ENCODE measurements at places on chromosomes 7 and 10.

DNA sequence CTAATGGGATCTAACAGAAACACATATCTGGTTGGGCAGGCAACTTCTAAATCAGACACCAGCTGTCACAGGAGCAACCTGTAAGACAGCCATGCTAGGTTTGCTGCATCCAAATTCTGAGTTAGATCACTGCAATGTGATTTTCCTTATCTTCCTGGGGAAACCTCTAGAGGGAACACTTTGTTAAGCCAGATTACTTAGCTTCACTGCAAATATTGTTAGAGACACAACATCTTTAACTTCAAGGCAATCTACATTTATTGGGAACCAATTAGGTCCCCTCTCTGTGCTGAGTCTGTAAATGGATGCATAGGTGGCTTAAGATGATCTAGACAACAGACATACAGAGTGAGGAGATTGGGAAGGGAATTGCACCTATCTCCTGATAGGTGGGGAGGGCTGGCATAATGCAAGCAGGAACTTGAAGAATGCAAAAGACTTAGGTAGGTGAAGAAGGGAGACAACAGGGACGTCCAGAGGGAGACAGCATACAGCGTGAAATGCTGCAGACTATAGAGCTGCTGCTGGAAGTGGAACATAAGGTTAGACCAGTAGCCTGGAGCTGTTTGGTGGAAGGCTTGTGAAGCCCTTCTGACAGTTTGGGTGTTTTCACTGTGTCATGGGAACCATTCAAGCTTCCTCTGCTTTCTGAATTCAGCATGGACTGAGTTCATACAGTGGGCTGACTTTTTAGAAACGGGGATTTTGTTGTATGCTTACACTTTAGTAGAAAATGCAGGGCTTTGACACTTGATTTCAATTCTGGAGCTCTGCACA, 109.8 kb upstream of the ELMO1 start:
- ATAC-seq: no peak

DNA sequence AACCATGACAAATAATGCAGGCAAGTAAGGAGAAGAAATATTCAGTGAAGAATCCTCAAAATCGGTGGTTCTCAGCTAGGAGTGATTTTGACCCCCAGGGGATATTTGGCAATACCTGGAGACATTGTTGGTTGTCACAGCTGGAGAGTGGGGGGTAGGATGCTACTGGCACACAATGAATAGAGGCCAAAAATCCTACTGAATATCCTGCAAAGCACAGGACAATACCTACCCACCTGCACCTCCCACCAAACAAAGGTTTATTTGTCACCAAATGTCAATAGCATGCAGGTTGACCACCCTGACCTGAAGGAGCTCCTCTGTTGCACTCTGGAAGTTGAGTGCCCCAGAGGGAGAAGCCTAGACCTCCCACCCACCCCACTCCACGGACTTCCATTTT, 1028.6 kb downstream of the CNTNAP2 start:
- no peak for ATAC-seq

- no peak for ATAC-seq
These were observed 359.8 kb downstream of the PCDH15 start for GRCh38 chr10:54441275-54441674.

DNA sequence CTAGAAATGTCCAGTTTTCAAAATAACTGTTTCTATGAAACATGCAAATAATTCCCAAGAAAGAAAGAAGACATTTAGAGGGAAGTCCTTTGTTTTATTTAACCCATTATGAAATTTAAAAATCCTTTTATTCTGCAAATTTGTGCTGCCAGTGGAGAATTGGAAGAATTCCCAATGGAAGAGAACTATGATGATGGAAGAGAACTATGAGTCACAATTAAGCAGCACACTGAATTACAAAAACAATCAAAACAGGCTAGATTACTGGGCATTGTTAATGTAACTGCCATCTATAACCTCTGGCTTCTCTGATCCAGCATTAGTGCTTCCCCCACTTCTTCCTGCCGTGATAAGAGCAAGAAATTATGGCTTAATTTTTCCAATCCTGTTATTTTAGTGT, 126.2 kb upstream of the FEZF1 start:
- ATAC-seq: peak; percentile 51

DNA sequence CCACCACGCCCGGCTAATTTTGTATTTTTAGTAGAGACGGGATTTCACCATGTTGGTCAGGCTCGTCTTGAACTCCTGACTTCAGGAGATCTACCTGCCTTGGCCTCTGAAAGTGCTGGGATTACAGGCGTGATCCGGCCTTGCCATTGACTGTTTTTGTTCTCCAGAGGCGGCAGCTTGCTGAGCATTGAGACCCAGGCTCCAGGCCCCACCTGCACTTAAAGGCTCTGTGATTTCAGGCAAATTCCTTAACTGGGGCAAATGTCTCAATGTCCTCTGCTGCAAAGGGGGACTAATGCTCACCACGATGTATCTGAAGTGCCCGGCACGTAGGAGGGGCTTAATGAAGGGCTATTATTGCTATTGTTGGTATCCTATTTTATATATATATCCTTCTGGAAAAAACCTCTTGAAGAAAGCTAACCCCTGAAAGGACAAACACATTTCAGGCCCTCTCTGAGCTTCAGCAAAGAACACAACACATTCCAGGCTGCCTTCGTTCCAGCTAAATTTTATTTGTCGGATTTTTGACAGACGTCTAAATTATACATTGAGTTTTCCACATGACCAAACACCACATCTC, 29.0 kb downstream of the TRIM8 start:
- no peak for ATAC-seq

- ATAC-seq: no peak
These were observed 71.5 kb upstream of the LRRC4 start for GRCh38 chr7:128102490-128103291.

GRCh38 chr10:112184052-112184371, 447 bp upstream of the GPAM start:
- ATAC-seq: no peak

GRCh38 chr7:10707519-10707918, 266.2 kb upstream of the PHF14 start:
- no peak for ATAC-seq

GRCh38 chr7:20107582-20107981, 109.6 kb downstream of the MACC1 start:
- no peak for ATAC-seq

- ATAC-seq: no peak
These were observed 33.4 kb upstream of the HSPA12A start for GRCh38 chr10:116775488-116776400.

- no peak for ATAC-seq
These were observed 12.7 kb downstream of the FZD1 start for GRCh38 chr7:91276909-91277308.

GRCh38 chr10:69730251-69731156, 71.2 kb upstream of the COL13A1 start:
- ATAC-seq: no peak

- no peak for ATAC-seq
These were observed 245.7 kb downstream of the WDR11 start for GRCh38 chr10:121096617-121097431.

DNA sequence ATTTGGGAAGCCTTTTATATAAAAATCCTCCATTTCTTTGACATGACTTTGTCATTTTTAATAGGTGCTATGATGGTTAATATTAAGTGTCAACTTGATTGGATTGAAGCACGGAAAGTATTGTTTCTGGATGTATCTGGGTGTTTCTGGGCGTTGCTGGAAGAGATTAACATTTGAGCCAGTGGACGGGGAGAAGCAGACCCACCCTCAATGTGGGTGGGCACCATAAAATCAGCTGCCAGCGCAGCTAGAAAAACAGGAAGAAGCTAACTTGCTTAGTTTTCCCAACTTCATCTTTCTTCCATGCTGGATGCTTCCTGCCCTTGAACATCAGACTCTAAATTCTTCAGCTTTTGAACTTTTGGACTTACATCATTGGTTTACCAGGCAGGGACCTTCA, 1003.0 kb downstream of the SORCS3 start:
- no peak for ATAC-seq

DNA sequence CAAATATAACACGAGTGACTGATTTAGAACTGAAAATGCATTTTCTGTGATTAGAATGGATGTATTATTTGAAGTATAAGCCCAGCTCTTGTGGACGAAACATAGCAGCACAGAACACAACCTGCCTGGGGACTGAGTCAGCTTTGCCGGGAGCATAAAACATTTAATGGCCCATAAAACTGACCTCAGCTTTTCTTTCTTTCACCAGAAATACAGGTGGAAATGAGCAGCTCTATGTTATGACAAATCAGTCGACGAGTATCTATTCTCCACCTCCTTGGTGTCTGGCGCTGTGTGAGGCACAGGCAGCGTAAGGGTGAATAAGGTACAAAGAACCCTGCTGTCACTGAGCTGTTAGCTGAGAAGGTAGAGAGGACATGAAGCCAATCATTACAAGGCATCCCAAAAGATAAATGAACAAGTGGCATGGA, 471.6 kb upstream of the AKR1E2 start:
- ATAC-seq: peak; percentile 88

GRCh38 chr7:101179117-101179516, 976 bp downstream of the NAT16 start:
- no peak for ATAC-seq

DNA sequence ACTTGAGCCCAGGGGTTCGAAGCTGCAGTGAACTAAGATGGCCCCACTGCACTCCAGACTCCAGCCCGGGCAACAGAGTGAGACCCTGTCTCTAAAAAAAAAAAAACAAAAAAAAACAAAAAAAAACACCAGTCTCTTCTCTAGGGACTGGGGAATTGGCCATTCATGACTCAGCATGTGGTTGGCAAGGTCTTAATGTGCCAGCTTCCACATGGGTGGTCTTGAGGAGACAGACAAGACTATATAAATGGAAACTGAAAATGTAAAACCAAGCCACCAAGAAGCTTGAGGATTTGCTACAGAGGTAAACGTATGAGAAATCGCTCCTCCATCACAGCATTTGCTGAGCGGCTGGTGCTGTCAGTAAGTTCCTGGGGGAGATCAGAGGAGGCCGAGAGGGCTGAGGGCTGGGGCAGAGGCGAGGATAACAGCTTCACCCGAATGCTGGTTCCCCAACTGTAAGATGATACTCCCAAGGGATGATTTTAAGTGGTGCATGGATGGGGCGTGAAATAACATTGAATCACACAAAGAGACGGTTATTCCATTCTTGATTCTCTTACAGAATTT, 128.7 kb downstream of the C10orf105 start:
- ATAC-seq: no peak

DNA sequence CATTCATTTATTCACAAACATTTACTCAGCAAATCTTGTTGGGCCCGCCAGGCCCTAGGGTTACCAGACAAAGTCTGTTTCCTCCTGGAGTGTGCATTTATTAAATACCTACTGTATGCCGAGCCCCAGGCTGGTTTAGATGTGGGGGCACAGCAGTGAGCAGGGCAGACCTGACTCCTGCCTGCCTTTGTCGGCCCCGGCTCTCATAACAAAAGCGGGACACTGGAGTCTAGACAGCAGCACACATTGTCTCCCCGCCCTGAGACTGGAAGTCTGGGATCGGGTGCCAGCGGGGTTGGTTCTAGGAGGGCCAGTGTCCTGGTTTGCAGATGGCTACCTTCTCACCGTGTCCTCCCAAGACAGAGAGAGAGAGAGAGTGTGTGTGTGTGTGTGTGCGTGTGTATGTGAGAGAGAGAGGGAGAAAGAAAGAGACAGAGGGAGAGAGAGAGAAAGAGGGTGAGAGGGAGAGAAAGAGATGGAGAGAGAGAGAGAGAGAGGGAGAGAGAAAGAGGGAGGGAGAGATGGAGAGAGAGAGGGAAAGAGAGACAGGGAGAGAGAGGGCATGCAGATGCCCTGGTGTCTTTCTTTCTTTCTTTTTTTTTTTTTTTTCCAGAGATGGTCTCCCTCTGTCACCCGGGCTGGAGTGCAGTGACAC, 25.9 kb downstream of the ELFN1 start:
- ATAC-seq: no peak

DNA sequence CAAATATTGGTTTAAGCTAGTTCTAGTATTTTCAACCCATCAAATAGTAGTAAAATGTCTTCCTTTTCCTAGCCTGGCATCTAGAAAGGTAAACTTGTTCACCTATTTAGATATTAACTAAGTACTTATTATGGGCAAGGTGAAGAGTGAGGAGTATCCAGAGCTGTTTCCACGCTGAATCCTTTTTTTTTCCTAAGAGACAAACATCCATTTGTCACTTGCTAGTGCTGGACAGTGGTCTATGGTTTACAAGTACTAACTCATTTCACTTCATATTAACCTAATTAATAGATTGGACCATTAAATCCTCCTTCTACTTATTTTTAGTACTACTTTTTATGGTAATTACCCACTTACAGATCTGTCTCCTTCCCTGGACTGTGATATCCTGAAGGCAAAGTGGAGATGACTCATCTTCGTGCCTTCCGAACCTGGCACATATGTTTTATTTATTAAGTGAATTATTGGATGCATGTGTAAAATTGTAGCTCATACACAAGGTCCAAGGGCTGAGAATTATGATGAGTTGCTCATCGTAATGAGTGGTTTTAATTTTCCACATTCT, 159.6 kb upstream of the IGFBP3 start:
- no peak for ATAC-seq

DNA sequence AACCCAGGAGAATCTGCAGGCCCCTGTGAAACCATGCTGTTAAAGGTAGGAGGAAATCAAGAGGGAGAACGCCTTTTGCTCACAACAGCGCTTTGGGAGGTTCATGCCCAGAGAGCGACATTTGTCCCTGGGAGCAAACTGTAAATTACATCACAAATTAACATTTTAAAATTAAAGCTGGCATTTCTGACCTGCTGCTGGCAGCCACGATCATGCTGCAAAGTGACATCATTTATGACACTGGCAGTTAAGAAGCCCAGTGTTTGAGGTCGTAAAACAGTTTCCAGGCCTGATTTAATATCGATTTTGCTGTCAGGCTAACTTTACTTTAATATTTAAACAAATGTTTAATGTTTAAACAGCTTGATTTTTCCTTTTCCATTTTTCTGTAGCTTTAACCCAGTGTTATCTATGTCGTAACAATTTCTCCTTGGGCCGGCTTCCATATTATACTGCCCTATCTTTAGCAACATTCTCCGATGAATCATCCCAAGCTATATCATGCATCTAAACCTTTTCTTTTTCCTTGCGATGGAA, 86.5 kb upstream of the NPVF start:
- ATAC-seq: no peak

DNA sequence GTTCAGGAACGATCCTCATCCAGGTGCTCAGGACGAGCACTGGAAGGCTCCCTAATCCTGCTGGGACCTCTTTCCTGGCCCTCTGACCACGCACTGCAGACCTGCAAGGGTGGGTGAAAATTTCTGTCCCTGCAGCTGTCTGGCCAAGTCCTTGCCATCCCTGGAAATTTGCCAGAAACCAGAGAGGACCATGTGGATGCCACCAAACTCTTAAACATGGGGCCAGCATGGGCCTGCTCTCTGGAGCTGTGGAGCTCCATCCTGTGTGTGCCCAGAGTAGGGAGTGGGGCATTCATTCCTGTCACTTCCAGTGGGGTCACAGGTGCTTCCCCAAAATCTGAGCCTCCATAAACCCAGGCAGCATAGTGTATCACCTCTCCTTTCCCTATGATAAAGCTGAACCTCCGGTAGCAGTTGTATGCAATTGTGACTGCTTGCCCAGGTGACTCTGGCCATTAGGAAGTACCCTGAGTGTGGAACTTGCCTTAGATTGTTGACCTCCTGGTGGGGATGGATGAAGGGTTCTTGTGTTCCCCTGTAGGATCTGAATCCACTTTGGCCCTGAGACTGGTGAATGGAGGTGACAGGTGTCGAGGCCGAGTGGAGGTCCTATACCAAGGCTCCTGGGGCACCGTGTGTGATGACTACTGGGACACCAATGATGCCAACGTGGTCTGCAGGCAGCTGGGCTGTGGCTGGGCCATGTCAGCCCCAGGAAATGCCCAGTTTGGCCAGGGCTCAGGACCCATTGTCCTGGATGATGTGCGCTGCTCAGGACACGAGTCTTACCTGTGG, 57.1 kb downstream of the DMBT1 start:
- ATAC-seq: no peak

All from esophagus mucosa (tissue), 1 donor.